ENCODE measurements at places on chromosomes 5 and 9. TPM values are rescaled to one million over a fixed set of nuclear protein-coding genes. Genes with fewer than 3 reads are reported as not detected.

The PCDHGA10 gene
- 1.6 TPM for polyA plus RNA-seq

The SMIM33 gene
- polyA plus RNA-seq, result 0.25 TPM

The PCDHGA12 gene
- polyA plus RNA-seq, result 0.11 TPM

The KIF12 gene
- not detected for polyA plus RNA-seq

The PDZD2 gene
- polyA plus RNA-seq, result not detected

The ZNF483 gene
- polyA plus RNA-seq, result 0.03 TPM

The PDCD1LG2 gene
- polyA plus RNA-seq, result 3.5 TPM

The SLC23A1 gene
- 1.6 TPM for polyA plus RNA-seq

The CDC20B gene
- polyA plus RNA-seq, result not detected

The FAM169A gene
- polyA plus RNA-seq, result 4.6 TPM

The CORO2A gene
- 3.2 TPM for polyA plus RNA-seq

The ANKRD55 gene
- not detected for polyA plus RNA-seq

The PALM2AKAP2 gene
- polyA plus RNA-seq, result not detected

The FREM1 gene
- polyA plus RNA-seq, result not detected

The SECISBP2 gene
- polyA plus RNA-seq, result 27.4 TPM

The UBQLN1 gene
- polyA plus RNA-seq, result 81.1 TPM
